COR-L47 (cell line): ENCODE measurements at places on chromosomes 11 and 22.

DNA sequence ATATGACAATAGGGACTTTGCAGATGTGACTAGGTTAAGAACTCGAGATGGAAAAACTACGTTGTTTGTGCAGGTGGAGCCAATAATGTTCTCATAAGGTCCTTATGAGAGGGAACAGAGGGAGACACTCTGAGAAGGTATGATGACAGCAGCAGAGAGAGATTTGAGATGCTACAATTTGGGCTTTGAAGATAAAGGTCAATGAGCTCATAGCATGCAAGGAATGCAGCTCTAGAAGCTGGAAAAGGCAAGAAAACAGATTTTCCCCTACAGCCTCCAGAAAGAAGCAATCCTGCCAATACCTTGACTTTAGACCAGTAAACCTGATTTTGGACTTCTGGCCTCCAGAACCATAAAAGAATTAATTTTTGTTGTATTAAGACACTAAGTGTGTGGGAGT, 21.1 kb downstream of the FAM76B start:
- no peak for DNase-seq

GRCh38 chr11:3010521-3011275, 18.6 kb upstream of the NAP1L4 start:
- DNase-seq: no peak

GRCh38 chr11:47010179-47010578, 73.6 kb downstream of the CSTPP1 start:
- no peak for DNase-seq

DNA sequence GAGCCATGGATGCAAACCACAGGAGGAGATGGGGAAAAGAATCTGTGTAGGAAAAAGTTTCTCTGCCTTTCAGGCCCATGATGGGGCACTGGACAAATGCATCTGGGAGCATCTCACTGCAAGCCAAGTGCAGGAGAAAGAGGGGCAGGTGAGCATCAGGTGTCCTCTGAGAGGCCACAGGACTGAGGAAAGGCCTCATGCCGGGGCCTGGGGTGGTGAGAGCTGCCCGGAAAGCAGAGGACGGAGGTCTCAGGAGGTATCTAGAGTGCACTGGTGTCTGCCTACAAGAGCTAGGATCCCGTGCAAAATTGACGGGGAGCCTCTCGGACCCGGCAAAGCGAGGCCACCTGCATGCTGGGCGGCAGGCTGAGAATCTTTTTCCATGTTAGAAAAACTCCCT, 73.9 kb downstream of the CTTN start:
- no peak for DNase-seq

DNA sequence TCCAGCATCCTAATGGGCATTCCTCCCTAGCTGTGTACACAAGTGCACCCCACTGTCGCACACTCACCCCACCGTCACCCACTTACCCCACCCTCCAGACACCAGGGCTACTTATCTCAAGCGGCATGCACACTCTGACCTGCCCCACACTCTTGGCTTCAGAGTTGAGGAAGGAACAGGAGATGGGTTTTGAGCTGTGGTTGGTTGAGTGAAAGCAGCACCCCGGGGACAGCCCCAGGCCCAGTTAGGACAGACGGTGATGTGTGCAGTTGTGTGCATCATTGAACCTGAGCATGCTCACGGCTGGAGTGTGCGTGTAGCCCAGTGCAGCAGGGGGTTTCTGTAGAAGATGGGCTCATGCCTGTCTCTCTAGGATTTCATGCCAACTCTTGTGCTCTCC, 32.5 kb downstream of the AHNAK start:
- DNase-seq: no peak

- no peak for DNase-seq
These were observed 146.5 kb downstream of the ELP4 start for GRCh38 chr11:31656051-31656450.

- DNase-seq: no peak
These were observed 46.1 kb downstream of the GDPD5 start for GRCh38 chr11:75479597-75480145.

DNA sequence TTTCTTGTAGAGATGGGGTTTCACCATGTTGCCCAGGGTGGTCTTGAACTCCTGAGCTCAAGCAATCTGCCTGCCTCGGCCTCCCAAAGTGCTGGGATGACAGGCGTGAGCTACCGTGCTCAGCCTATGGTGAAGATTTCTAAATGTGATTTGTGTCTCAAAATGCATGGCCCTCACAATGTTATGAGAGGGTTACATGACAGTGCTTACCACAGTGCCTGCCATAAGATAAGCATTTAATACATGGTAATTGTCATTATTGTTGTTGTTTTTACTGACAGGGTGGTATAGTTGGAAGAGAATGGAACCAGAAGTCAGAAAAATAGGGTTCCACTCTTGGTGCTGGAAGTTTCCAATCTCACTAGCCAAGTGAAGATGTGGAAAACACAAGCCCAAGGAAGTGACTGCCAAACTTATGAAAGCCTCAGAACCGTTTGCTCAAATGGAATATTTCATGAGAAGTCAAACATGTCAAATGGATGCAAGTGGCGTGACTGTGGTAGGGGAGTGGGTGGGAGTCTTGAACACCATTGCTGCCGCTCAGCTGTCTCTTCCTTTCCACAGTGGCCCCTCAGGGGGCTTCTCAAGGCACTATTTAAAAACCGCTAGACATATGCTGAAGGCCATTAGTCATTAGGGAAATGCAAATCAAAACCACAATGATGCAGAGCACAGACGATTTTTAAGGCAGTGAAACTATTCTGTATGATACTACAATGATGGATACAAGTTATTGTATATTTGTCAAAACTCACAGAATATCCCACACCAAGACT, 29.1 kb upstream of the LMO2 start:
- DNase-seq: no peak

- DNase-seq: no peak
These were observed 147.4 kb downstream of the BLID start for GRCh38 chr11:121968638-121969037.

GRCh38 chr11:131867457-131868257, 497.2 kb downstream of the NTM start:
- peak; percentile 75 for DNase-seq

- no peak for DNase-seq
These were observed 14.7 kb downstream of the DEPDC5 start for GRCh38 chr22:31768422-31769059.

DNA sequence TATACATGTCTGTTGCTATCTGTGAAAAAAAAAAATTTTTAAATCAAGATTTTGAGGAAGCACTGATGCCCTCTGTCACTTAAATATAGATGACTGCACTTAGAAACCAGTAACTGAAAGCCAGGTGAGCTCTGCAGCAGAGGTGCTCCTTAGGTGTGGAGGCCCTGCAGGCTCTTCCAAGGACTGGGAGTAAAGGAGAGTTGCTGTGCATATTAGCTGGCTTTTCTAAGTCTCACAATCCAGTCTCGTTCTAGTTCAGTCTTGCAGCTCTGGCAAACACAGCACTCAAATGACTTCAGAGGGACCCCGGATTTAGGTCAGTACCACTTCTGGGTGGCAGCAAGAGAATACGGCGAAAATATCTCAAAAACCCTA, 61.0 kb downstream of the LARGE2 start:
- DNase-seq: no peak

- no peak for DNase-seq
These were observed 469.8 kb upstream of the KIRREL3 start for GRCh38 chr11:127470306-127470884.

DNA sequence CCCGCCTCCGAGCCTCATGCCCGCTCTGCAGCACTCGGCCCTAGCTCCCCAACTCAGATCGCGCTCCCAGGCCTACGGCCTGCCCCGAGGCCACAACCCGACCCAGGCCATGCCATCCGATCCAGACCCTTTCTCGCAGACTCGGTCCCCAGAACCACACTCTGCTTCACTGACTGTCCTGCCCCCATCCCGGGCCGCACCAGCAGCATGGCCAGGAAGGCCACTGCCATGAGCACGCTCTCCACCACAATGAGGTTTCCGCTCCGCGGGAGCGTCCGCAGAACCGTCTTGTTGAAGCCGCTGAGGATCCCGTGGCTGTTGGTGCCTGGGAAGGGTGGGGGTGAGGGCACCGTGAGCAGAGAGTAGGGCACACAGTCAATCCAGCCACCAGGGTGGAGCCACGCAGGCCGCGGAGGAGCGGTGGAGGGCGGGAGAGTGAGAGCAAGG, 6.4 kb downstream of the UNC93B1 start:
- no peak for DNase-seq

DNA sequence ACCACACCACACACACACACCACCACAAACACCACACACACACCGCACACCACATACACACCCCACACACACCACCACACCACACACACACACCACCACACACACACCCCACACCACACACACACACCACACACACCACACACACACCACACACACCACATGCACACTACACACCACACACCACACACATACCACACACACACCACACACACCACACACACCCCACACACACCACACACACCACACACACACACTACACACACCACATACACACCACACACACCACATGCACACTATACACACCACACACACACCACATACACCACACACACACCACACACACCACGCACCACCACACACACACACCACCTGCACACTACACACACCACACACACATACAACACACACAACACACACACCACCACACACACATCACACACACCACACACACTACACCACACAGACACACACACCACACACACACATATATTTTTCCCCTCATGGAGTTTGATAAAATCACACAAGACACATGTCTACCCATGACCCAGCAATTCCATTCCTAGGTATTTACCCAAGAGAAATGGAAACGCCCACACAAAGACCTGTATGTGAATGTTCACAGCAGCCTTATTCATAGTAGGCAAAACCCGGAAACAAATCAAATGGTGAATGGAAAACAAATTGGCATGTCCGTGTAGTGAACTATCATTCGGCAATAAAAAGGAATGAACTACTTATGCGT, 14.3 kb downstream of the CD5 start:
- no peak for DNase-seq

DNA sequence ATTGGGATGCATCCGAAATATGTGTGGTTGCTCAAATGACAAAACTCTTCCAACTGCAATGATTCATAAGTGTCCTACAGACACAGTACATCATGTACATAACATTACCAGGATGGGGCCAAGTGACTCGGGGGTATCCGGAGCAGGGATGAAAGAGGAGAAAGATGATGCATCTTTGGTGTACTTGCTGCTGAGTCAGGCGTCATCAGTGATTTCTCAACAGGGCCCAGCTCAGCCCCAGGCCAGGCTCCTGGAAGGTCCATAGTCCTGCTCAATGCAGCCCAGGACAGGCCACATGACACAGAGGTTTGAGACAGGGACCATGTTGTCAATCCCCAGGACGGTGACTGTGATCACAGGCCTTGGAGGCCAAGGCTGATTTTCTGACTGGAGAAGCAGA, 59.3 kb downstream of the GGTLC2 start:
- DNase-seq: no peak

DNA sequence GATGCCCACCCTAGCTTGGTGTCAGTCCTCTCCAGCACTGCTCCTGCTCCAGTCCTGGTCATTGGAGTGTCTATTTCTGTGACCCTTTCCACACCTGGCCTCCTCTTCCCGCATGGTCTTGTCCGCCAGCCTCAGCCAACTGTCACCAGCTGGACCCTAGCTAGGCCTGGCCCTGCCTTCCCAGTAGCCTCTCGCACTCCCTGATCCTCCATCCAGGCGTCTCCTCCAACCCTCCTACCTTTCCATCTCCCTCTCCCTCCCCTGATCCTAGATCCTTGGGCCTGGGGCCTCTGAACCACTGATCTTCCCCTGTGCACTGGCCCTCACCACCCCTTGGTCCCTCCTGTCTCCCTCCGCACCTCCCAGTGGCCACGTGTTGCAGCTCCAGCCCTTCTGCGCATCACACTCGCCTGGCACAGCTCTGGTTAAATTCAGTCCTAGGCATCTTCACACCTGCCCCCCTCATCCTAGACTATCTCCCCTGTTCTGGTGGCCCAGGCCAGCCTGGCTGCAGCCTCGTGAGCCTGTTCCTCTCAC, 9.9 kb downstream of the SYNGR1 start:
- DNase-seq: no peak

GRCh38 chr11:72815110-72815618, 953 bp downstream of the ATG16L2 start:
- DNase-seq: no peak

DNA sequence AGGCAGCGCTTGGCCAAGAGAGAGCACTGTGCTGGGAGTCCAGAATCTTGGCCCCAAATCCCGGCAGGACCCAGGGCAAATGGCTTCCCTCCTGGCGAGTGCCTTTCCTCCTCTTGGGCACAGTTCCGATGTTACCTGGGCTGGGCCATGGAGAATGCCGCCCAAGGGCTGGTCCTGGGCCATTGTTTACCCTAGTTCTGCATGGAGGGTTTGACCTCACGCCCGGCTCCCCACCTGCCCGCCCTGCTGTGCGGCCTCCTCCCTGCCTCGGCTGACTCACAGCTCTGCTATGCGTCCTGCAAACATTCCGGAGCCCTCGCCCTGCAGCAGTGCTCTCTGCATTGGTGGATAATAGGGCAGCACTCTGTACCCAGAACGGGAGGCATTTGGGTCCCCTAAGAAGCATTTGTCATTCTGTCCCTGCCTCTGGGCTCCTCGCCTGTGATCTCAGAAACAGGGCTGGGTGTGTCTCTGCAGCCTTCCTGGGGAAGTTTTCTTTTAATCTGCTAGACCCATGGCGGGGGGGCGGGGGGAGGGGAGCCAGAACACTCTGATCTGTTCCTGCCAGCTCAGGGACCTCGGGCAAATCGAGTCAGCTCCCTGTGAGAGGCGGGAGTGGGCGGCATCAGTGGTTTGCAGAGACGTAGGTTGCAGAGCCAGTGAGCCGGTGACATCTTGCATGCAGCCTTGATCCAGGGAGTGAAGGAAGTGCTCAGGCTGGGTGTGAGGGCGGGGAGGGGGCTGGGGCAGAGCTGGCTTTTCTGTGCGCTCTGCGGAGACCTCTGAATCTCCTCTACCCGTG, 32.9 kb upstream of the SMIM38 start:
- DNase-seq: no peak

GRCh38 chr11:5922749-5923426, 19.2 kb upstream of the OR56A3 start:
- DNase-seq: no peak

DNA sequence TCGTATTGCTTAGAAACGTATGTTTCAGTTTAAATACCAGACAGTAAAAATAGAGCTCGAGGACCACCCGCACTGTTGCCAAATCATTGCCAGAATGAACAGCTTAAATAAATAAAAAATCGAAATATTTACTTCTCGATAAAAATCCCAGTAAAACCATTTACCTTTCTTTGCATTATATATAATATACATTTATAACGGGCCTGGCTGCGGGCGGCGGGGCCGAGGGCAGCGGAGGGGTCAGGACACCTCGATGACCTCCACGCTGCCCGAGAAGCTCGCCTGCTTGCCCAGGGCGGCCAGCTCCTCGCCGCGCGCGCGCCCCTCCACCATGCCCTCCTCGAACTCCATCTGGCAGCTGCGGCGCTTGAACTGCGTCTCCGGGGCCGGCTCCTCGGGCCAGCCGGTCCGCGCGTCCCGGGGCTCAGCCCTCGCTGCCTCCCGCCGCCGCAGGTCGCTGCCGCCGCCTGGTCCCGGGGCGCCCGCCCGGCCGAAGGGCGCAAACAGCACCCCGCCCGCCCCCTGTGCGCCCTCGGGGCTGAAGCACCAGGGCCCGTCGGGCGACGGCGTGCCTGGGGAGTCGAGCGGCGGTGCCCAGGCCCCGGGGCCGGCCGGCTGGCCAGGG, 15.7 kb downstream of the DUSP8 start:
- DNase-seq: no peak
